Erythroblast (primary cell): ENCODE measurements at places on chromosomes 2 and 18.

GRCh38 chr2:74201596-74201995 lies 3.2 kb downstream of the MTHFD2 start:
- no peak for DNase-seq

DNA sequence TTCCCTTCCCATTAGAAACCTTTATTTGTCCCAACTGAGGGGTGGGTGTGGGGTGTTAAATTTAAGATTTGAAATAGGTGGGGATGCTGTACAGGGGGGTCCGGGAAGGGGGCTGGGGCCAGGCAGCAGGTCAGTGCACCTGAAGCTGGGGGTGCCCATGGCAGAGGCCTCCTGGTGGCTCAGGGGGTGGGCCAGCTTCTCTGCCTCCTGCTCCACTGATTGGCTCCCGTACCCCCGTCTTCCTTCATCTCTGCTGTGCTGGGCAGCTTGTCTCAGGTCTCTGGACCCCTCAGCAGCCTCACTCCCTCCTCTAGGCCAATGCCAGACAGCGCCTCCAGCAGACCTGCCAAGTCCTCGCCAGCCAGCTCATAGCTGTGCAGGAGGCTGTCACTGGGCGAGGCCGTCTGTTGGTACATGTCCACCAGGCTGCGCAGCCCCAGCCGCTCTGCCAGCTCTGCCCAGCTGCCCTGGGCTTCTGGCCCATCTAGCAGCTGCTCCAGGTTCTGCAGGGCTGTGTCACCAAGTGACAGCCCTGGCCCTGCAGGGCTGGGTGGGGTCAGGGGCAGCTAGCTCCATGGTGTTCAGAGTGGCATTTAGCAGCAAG lies 2.0 kb upstream of the ANKRD62 start:
- no peak for DNase-seq

DNA sequence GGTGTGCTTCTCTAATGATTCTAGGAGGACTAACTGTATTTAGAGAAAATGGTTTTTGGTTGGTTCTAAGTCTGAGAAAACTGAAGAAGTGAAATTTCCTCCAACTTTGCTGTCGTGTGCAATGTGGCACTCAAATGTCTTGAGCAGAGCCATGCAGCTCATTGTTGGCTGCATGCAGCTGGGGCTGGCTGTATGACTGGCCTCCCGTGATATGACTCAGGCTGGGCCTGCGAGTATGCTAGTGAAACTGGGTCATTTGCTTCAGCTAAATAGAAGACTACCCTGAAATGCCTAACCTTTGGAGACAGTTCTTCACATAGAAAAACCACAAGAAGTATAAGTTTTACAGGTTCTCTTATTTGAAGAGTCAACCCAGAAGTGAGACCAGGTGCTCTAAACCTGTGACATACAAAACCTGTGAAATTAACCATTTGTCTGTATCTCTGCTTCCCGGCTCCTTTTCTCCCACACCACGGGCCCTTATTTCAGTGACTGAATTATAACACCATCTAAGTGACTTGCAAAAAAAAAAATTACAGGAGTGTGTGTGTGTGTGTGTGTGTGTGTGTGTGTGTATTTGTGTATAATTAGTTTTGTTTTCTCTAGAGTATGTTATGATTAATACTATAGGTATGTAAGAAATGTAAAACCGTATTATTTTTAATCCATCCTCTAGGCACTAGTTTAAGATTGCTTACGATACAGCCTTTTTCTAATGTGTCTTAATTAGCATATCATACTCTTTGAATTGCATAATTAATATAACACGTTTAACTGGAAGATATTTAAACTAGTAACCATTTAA lies 15.9 kb downstream of the POLI start:
- no peak for DNase-seq

GRCh38 chr2:174704061-174704460 lies 60.2 kb downstream of the CHRNA1 start:
- DNase-seq = no peak

DNA sequence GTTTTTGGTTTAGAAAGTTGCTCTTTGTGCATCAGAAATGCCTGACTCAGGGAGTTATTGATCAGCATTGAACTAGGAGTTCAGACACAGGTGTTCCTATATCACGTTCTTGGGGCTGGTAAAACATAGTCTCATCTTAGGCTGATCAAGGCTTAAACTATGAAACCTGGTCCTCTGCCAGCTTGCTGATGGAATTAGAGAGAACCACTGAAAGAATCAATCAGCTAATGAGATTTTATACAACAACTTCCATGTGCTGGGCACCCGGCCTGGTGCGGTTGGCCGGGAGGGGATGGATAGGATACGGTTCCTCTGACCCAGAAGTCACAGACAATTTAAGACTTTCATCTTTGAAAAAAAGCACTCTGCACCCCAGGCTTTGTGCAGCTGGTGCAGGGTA lies 164.9 kb downstream of the RDH14 start:
- DNase-seq = no peak

GRCh38 chr2:30931841-30932407 lies 124.7 kb upstream of the CAPN13 start:
- DNase-seq = peak; percentile 32
